GM23248 (cell line): ENCODE measurements at places on chromosomes 3 and 15.

GRCh38 chr15:55789066-55789660 lies 46.2 kb upstream of the PRTG start:
- peak; percentile 30 for DNase-seq

DNA sequence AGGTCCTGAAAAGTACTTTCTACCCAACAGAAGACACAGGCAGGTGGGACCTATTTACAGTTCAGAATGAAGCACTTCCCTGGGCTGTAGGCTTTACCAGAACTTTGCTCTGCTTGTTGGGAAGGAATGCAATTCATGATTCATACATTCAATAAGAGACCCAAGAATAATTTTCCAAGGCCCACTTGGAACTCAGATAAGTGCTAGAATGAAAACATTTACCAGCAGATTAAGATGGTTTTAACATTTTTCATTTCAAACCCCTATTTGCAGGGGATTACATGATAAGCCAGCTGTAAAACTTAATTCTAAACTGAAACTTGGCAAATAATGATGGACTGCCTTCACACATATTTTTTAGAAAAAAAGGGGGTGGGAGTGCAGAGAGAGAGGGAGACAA lies 417.2 kb downstream of the ERC2 start:
- DNase-seq = no peak

GRCh38 chr15:67461735-67462134 lies 59.2 kb upstream of the C15orf61 start:
- DNase-seq = no peak

- no peak for DNase-seq
Observed at GRCh38 chr15:55255714-55256113, 33.9 kb downstream of the RAB27A start.

- DNase-seq = no peak
Observed at GRCh38 chr3:137285924-137286323, 328.1 kb downstream of the IL20RB start.

GRCh38 chr3:119586733-119587172 lies 7.5 kb downstream of the ADPRH start:
- no peak for DNase-seq
